GM19239 (cell line): ENCODE measurements at places on chromosomes 6 and 20.

GRCh38 chr6:89051676-89052075 lies 28.9 kb upstream of the PNRC1 start:
- no peak for DNase-seq

DNA sequence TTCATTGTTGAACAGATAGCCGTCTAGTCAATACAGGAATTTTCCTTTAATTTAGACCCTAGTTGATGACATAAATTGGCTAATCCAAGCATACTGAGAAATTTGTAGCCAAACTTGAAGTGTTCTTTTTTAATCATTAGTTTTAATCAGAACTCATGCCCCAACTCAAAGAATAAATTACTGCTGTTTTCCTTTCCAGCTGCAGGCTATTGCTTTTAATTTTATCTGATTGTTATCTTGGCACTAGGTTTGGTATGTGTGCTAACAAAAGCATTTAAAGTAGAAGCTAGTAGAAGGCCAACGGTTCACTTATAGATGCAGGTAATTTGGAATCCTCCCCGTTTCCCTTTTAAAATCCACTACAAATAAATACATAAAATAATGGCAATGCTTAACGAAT lies 188.5 kb downstream of the CD109 start:
- no peak for DNase-seq

DNA sequence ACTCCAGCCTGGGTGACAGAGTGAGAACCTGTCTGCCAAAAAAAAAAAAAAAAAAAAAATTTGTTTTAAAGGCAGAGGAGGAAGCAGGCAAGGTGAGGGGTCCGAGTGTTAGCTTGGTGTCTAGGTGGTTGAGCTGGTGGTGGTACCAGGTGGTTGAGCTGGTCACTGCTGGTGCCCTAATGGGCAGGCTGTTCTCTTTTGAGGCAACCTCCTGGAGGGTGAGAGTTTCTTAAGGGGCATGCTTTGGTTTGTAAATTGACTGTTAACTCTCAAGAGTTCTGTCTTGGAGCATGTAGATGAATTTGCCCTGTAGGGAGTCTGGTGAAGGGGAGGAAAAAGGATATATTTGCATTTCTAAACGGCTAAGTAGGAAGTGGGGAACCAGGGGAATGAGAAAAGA lies 52.7 kb downstream of the BANF2 start:
- no peak for DNase-seq

DNA sequence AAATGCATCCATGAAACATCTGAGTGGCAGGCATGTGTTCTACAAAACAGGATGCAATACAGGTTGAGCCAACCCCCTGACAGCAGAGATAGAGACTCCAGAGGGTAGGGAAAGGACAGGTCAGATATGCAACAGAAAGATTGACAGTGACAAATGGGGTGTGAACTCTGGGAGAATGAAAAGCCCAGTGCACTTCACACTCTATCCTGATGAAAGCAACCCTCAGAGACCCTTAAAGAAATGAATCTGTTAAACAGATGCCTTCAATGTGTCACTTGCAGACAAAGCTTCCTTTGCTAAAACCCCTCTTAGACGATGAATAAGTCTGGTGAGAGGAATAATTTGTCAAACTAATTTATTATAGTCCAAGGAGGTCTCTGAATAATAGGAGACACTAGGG lies 89.9 kb downstream of the RFPL4B start:
- no peak for DNase-seq

- no peak for DNase-seq
Measured at GRCh38 chr6:108562503-108562993, 1.8 kb downstream of the FOXO3 start.

DNA sequence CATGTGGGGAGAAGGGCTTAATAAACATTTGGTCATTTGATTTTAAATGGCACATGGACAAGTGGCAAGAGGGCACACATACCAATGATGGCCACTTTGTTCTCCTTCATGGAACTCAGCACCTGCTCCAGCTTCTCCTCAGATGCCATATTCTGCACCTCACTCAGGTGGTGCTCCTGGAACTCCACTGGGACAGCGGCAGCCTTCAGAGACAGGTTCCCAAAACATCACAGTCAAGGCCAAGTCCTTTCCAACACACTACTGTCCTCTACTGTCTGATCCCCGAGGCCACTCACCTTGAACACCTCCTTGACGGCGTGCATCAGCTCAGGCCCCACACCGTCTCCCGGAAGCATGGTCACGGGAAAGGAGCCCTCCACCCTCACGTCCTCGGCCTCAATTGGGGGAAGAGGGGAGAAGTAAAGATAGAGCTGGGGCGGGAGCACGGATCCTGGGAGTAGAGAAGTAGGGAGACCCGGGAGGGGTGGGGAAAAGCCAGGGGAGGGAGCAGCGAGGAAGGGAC lies 591 bp downstream of the IDH3B start:
- DNase-seq = no peak

DNA sequence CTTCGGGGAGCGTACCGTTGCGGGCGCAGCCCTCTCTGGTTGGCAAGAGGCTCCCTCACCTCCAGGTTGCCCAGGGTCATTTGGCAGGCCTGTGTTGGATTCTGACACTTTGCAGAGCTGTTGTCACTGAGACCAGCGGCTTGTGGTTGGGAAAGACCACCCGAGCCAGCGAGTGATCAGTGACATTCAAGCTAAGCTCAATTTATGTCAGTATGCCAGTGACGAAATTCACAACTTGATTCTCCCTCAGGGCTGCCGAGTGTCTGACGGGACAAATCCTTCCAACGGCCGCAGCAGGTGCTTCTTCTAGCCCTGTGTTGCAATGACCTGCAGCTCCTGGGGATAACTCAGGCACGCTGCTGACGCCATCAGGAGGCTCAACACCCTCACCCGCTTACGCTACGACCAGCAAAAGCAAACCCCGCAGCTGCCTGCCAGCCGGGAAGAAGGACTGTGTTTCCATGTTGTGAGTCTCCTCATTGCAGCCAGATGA lies 16.9 kb upstream of the SLC22A2 start:
- DNase-seq = no peak

DNA sequence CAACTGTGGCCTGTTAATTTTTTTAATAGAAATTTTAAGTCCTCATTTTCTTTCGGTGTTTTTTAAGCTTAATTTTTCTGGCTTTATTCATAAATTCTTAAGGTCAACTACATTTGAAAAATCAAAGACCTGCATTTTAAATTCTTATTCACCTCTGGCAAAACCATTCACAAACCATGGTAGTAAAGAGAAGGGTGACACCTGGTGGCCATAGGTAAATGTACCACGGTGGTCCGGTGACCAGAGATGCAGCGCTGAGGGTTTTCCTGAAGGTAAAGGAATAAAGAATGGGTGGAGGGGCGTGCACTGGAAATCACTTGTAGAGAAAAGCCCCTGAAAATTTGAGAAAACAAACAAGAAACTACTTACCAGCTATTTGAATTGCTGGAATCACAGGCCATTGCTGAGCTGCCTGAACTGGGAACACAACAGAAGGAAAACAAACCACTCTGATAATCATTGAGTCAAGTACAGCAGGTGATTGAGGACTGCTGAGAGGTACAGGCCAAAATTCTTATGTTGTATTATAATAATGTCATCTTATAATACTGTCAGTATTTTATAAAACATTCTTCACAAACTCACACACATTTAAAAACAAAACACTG lies 10.1 kb downstream of the HFE start:
- DNase-seq = no peak

DNA sequence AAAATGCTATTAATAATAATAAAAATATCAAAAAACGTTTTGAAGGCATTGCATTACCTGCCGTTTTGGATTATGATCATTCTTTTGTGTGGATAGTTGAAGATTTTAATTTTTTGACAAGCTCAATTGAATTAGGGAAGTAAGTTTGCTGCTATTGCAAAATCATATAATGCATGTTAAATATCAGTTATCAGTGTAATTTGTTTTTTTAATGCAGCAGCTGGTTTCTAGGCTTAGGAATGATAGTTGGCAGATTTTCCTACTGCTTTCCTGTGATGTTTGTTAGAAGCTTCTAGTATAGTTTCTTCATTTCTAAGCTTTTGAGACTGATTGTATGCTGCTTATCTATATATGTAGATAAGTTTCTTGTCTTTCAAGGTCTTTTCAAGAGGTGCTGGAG lies 99.0 kb downstream of the JARID2 start:
- DNase-seq = no peak

DNA sequence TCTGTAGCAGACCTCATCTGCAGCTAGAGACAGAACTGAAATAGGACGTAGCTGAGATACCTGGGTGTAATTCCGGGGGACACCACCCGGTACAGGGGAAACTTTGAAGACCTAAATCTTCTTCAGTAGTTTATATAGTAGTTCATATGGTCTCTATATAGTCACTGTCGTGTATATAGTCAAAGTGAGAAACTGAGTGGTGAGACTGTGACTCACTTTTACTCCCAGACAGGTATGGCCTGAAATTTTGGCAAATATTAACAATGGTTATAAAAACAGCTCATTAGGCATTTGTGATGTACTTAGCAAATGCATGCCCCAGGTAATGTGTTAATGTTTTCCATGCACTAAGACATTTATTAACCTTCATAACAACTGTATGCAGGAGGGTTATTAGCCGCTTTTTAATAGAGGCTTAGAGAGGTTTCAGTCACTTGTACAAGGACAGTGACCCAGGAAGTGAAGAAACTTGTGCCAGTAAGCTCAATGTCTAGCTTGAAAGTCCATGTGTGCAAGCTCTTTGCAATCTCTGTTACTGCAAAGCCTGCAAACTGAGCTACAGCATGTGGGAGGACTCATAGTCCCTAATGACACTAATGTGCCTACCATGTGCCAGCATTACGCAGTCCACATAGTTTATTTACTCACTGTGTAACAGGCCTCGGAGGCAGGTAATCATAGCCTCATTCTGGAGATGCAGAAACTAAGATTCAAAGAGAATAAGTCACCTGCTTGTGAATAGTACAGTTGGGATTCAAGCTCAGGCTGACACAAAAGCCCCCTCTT lies 165.4 kb upstream of the CHD6 start:
- DNase-seq = no peak

DNA sequence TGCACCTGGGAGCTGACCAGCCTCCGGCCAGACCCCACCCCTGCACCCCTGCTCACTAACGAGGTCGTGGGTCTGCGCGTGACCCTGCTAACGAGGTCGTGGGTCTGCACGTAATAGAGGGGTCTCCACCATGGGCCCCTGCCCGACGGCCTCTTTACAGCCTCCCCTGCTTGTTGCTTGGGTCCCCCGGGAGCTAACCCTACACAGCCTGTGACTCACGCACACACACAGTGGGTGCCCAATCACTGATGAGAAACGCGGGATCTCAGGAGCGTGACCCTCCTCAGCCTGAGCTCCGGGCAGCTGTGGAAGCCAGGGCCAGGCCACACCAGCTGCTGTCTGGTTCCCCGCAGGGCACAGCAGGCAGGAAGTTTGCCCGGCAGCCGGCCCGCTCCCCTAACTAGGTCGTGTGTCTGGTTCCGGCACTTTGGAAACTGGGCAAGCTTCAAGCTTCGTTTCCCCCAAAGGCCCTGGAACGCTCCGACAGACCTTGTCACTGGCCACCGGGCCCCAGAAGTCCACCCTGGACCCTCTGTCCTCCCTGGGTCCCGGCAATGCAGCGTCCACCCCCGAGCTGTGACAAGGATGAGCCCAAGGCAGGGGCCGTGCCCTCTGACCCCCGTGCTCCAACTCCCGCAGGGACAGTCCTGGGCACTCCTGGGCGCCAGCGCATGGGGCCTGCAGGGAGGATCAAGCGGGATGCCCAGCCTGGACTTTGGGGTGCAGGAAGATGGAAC lies 767 bp downstream of the PTK6 start:
- DNase-seq = no peak

GRCh38 chr6:33018904-33019303 lies 9.5 kb upstream of the HLA-DOA start:
- no peak for DNase-seq

DNA sequence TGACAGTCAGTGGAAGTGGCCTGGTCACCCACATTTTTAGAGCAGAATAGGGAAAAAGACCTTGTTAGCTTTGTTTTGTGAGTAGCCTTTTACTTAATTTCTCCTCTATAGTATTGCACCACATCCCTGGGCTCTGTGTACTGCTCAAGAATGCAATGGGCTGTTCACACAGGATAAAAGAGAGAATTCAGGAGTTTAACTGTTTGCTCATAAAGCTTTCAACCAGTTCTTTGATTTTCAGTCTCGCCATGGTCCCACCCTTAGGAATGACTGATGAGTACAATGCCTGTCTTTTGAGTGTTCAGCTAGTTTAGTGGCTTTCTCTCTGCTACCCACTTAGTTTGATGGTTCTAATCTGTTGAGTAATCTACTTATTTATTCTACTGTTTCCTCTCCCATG lies 129.7 kb downstream of the PLG start:
- DNase-seq = no peak

DNA sequence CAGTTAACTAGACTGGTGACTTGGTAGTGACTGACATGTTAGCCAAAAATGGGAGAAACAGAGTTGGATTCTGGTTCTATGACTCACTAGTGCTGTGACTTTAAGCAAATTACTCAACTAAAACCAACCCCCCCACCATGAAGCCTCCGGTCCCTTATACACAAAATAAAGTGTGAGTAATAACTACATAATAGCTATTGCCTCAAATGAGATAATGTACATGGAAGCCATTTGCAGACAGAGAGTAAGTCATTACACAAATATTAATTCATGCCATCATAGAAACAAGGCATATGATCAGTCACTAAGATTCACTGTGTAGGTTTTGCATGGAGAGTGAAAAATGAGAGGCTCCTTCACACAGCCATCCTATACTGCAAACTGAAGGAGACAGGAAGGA lies 111.9 kb downstream of the HIVEP2 start:
- DNase-seq = no peak

DNA sequence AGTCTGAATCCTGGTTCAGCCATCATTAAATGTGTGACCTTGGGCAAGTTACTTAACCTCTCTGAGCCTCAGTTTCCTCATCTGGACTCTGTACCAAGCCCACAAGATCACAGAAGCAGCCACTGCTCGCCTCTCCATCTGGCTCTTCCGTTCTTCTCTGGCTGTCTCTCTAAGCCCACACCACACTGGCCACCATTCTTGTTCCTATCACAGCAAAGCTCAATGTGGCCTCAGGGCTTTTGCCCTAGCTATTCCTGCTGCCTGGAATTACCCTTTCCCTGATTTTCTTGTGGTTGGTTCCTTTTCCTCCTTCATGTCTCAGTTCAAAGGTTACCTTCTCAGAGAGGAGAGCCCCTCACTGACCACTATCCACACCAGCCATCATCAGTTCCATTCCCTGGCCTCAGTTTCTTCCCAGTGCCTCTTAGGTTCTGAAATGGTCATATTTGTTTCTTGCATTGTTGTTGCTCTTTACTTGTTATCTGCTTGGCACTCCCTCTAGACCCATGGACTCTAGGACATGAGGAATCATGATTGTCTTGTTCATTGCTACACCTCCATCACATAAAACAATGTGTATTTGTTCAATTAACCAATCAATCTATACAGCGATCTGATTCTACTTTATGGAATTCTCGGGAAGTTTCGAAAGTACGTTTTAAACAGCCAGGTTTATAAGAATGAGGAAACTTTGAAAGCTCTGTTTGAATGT lies 56.5 kb upstream of the PTPN1 start:
- DNase-seq = no peak
